AG09309 (cell line): ENCODE measurements at places on chromosomes 11 and 22.

DNA sequence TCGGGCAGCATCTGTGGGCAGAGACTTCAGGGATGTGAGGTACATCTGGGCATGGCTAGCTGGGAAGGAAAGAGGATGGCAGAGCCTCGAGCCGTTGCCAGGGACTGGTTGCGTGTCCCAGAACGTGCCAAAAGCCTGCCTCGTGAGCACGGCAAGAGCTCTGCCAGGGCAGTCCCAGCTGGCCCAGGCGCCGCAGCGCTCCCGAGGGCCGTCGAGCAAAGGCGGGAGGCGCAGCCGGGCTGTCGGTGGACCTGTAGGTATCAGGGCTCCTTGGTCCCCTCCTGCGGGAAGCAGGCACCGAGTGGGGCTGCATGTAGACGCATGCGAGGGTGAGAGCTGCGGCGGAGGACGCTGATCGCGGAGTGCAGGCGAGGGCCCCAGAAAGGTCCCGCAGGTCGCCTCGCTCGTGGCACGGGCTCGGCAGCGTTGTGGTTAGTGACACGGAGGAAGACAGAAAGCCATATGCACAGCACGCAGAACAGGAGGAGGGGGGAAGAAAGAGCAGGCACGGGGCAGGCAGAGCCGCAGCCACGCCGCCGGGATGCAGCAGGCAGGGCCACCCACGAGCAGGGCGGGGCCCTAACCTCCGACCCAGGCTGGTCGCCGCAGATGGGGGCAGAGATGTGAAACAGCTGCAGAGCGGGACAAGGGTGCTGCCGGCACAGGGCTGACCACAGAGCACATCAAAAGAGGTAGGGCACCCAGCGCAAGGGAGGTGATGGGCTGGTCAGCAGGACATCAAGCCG lies 18.0 kb downstream of the LSP1 start:
- DNase-seq = no peak

DNA sequence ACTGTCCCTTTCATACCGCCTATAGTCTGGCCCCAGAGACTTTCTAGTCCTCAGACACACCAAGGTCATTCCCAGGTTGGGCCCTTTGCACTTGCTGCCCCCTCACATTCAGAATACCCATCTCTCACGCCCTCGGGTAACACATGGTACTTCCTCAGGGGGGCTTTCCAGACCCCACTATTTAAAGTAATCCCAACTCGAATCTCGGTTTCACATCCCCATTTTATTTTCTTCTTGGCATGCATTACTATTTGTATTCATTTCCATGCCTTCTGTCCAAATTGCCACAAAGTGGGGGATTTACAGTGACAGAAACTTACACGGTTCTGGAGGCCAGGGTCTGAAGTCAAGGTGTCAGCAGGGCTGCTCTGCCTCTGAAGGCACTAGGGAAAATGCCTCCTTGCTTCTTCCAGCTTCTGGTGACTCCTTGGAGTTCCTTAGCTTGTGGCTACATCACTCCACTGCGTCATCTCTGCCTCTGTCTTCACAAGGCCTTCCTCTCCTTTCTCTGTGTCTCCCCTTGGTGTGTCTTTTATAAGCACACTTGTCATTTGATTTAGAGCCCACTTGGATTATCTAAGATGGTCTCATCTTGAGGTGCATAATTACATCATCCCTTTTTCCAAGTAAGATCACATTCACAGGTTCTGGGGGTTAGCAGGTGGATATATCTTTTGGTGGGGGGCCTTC lies 15.1 kb downstream of the RCN1 start:
- DNase-seq = no peak

GRCh38 chr11:17012712-17013547 lies 1.3 kb downstream of the PLEKHA7 start:
- peak; percentile 10 for DNase-seq

DNA sequence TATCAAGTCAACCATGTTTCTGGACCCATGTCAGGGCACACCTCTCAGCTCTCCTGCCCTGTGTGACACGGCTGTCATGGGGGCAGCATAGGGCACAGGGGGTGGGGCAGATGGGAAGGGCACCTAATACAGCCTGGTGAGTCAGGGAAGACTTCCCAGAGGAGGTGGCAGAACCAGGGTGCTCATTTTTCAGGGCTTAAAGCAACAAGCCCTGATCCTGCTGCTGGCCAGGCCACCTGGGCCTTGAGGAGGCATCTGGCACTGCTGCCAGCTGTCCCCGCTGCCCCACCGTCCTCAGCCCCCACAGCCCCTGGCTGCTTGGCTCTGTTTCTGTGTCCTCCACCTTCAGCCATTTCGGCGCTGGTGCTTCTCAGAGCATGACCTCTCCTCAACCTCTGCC lies 4.4 kb downstream of the MAP3K11 start:
- DNase-seq = no peak

GRCh38 chr22:33996824-33997223 lies 76.5 kb upstream of the LARGE1 start:
- DNase-seq = no peak

DNA sequence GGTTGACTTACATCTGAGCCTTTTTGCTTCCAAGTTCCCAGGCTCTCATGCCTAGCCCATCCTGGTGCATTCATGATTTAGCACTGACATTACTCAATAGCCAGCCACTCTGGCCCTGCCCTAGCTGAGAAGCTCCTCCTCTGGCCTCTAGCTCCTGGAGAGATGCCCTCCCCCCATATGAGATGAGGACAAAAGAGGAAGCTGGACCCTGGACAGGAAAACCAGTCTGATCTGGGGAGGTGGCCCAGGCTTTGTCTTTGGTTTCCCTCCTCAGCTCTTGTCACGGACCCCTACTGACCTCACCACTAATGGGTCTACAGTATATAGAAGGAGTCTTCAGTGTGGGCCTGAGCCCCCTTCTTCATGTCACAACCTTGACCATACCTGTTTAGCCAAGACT lies 3.0 kb downstream of the RHOG start:
- DNase-seq = no peak

DNA sequence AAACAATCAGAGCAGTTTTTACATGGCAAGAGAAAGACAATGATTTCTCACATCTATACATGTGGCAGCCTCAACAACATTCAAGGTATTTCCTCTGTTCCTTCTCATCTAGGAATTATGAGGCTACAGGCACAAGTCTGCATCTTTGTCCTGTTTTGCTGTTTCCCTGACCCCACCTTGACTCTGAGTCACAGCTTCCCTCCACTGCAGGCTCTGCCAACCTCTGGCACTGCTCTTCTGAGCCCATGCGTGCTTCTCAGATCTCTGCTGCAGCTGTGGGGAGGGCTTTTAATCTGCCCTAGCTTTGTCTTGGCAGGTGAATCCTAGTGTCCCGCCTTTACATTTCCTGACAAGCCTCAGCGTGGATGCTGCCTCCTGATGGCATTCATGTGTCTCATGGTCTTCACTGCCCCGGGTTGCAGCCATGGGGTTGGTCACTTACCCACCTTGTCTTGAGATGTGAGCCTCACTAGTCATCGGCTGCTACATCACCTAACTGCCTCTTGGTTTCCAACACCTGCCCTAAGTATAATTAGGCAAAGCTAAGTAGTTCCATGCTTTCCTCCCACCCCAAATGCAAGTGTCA lies 578.5 kb downstream of the TBC1D22A start:
- no peak for DNase-seq

GRCh38 chr11:11081776-11082175 lies 223.9 kb upstream of the ZBED5 start:
- no peak for DNase-seq

GRCh38 chr11:118342503-118343161 lies at the start of gene CD3D:
Gene CD3D (minus strand): TSS chr11:118342705. CDS start chr11:118342607, 98 bp downstream.
- DNase-seq = no peak

GRCh38 chr22:46031557-46031956 lies 54.6 kb upstream of the WNT7B start:
- no peak for DNase-seq

DNA sequence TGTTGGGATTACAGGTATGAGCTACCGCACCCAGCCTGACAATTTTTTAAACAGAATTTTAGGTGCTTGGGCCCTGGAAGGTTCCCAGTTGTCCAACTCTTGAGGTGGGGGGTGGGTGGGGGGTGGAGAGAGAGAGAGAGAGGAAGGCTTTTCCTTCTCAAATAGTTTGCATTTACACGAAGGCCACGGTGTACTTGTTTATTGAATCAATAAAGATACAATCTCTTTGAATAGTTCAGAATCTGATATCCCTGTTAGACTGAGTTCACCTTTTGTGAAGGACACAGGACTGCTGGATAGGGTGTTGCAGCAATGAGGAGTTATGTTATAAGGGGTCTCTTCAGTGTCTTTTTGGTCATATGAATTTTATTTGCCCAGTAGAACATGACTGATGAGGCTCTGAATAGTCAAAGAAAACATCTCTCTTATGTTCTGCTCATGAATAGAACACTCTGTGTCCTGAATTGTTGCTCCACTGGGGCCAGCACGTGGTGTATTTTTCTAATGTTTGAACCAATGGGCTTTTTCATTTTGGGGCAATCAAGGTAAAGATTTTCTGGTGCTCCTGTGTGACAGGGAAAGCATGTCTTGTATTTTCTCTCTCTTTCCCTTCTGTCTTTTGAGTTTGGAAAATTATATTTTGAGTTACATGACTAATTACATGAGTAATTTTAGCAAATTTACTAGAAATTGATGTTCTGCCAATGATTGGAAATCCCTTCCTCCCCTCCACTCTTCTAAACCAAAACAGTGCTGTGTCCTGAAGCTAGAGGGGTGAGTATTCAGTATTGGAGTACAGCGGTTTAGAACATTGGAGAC lies 61.7 kb downstream of the PTPRJ start:
- DNase-seq = no peak

DNA sequence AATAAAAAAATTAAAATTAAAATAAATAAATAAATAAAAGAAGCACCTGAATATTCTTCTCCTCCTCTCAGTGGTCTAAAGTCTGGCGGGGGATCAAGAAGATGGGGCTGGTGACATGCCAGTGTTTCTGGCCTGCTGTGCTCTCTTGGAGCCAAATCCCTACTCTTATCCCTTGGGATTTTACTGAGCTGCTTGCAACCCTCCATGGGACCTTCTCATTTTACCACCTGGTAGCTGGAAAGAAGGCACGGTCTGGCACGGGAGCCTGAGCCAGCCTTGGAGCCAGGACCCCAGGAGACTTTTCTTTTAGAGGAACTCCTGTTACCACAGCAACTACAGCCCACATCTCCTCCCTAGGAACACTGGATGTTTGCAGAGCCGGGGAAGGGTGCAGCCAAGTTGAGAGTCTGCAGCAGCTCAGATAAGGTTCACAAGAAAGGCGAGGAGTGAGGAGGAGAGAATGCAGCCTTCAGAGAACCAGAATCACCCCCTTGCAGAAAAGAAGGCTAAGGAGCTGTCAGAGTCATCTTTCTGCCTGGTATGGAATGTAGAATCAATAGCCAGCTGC lies 21.4 kb downstream of the CD6 start:
- DNase-seq = no peak

DNA sequence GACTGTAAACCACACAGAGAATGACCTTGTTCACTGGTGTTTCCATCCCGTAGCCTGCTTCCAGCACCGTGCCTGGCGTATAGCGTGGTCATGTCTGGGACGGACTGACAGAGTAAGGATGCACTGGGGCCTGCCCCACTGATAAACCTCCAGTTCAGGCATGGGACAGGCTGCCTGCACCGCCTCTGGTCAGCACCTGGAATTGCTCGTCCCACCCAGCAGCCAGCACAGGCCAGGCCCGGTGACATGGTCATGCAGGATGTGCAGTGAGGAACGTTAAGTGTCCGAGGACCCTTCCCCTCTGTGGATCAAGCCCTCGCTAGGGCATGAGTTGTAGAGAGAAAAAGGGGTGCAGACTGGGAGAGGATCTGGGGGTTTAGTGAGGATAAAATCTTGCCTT lies 44.8 kb downstream of the LMO1 start:
- DNase-seq = no peak

GRCh38 chr11:72924568-72925190 lies 110.5 kb downstream of the ATG16L2 start:
- peak; percentile 20 for DNase-seq

GRCh38 chr11:62505059-62505439 lies 41.6 kb downstream of the AHNAK start:
- no peak for DNase-seq

DNA sequence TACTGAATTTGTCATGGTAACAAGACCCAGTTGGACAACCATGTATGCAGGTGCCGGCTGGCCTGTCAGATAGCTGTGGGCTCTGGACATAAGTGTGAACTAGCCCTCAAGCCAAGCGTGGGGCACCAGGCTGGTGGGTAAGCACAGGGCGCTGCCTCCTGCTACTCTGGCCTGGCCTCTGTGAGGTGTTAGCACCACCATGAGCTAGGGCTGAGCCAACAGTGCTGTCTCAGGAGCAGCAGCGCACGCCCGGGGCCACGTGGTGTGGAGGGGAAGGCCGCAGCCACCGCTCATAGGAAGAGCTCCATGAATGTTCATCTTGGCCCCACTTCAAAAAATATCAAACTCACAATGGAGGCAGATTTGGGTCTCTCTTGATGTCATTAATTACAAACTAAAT lies 35.3 kb upstream of the GNB1L start:
- no peak for DNase-seq

DNA sequence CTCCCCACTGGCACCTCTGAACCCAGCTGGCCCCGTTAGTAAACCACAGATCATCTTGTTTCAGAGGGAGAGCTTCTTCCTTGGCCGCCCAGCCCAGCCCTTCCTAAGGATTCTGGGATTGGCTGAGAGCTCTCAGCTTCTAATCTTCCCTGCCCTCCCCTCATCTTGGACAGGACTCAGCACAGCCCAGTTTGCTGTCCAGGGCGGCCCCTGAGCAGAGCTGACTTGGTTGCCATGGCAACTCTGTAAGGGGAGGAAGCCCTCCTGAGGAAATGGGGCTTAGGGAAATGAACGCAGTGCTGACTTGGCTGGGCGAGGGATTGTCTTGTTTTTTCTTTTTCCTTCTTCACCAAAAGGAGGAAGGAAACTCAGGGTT lies 4.6 kb downstream of the APOL4 start:
- no peak for DNase-seq

DNA sequence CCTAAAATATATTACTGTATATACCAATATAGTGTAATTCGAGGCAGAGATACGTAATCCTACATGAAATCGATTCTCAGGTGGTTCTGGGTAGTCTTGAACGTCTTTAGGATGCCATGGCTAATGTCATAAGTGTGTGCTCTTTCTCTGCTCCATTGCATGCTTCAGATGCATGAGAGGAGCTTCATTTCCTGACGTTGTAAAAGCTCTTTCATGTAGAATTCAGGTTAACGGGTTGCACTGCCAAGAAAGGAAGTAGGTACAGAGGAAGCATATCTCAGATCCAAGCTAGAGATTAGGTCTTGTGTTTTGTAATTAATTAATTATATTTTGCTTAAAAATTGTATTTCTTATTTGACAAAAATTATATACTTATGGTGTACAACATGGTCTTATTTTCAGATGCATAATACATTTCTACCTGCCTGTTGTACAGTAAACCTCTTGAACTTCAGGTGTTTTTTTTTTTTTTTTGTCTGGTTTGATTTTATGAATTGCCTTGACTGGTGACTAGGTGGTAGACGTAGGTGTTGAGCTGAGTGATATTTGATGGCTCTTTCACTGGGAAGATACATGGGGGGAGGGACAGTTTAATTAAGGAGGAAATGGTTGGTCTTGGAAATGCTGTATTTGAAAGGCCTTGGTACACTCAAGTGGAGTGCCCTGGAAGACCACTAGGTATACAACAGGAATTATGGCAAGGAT lies 9.3 kb downstream of the NUP50 start:
- DNase-seq = no peak

- no peak for DNase-seq
These were observed at the start of gene BTG4 for GRCh38 chr11:111512296-111513239. Gene BTG4 (minus strand): TSS chr11:111512386. CDS start chr11:111498776, 13,610 bp downstream.
